ENCODE measurements at places on chromosomes 5 and 9.

DNA sequence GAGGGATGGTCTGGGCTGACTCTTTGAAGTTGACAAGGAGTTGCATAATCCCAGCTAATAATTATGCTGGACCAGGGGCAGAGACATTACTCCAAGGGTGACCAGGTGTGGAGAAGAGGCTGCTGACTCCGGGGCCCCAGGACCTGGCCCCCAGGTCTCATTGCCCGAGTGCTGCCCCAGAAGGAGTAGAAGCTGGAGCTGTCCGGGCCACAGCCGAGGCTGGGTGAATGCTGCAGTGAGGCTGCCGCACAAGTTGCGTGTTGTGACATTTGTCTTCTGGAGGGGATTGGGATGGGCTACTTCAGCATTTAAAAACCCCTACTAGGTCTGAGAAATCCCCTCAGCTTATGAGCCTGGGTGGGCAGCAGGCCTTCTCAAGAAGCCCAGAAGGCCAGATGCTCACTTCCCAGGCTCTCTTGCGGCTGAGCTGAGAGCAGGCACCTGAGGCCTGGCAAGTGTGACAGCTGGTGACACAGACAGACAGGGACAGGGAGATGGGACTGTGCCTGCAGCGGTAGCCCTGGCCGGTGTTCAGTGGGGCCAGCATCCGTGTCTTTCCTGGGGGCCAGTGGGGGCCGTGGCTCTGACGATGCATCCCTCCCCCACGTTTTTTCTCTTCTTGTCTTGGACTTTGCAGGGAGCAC is 122.8 kb downstream of the KCNIP1 start:
- DNase-seq: no peak

DNA sequence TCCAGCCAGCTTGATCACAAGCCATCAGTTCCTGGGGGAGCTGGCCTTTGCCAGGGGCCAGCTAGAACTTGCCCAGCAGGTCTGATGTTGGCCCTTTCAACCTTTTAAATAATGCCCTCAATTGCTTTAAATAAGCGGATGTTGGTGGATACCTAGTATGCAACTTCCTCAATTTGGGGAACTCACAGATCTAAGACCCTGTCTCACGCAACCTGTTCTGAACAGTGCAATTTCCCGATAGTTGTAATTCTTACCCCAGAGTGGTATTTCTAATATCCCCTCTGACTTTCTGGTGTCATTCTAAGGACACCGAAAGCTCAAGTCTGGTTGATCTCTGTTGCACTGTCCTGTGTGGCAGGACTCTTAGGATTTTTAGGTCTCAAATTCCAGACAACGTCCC is 23.1 kb downstream of the GALNT12 start:
- no peak for DNase-seq

- DNase-seq: no peak
These were observed 333.7 kb downstream of the ELAVL2 start for GRCh38 chr9:23492126-23493002.

DNA sequence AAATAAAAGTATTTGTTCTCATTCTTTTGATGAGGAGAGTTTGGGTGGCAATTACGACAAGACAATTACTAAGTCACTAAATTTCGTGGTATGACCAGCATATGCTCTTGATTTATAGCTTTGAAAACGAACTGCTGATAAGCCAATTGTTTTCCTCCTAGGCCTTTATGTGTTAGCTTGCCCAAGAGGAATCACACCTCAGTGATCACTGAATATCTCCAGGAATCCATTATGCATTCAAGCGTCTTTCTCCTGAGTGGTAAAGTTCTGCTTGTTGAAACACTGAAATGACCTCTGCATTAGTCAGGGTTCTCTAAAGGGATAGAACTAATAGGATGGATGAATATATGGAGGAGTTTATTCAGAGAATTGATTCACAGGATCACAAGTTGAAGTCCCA is 677.7 kb upstream of the MEF2C start:
- DNase-seq: no peak

GRCh38 chr5:127061956-127062355 is 11.3 kb downstream of the C5orf63 start:
- DNase-seq: no peak

GRCh38 chr9:124574534-124575375 is 67.6 kb upstream of the NR5A1 start:
- DNase-seq: no peak

DNA sequence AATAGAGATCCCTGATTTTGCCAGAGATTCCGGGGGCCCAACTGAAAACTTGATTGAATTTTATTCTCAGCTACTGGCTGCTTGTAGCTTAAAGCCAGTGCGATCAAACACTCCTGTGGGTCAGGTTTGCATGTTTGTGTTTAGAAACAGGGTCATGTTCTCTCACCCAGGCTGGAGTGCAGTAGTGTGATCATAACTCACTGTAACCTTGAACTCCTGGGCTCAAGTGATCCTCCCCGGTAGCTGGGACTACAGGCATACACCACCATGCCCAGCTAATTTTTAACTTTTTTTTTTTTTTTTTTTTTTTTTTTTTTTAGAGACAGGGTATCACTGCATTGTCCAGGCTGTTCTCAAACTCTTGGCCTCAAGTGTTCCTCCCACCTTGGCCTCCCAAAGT is 66.6 kb downstream of the LRRC70 start:
- DNase-seq: no peak

DNA sequence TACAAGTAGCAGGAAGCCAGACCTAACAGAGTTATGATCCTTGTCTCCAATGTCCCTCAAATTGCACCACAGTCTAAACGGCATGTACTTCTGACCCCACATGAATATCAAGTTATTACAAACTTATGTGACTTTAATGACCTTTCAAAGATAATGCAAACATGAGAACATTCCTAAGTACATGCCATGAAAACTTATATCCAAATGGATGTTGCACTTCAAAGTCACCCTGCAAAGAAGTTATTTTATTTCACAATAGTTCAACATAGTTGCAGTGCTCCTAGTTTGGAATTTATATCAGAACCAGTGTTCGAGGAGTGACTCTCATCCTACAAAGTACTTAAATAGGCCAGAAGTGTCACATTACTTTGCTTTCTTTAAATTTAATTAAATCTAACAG is 41.2 kb upstream of the ITGA1 start:
- no peak for DNase-seq

GRCh38 chr9:127154390-127155191 is 32.2 kb upstream of the ANGPTL2 start:
- no peak for DNase-seq

GRCh38 chr9:83706676-83707517 is 861 bp downstream of the UBQLN1 start:
- peak; percentile 26 for DNase-seq

GRCh38 chr5:13930541-13931171 is 13.8 kb downstream of the DNAH5 start:
- DNase-seq: no peak

DNA sequence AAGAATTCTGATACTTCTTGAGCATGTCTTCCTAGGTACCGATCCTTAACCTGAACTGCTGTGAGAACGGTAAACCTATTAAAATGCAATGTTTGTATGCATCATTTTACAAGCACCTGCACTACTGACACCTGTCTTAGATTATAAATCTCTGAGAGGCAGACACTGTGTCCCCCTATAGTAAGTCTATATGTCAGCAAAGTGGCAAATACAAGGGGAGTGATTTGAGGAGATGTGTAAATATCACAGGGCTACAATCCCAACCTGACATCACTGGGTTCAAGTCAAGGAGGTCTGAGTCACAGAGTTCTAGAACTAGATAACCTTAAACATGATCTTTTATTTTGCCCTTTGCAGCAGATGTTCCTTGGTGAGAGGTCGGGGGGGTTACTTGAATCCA is 64.1 kb downstream of the ANKH start:
- DNase-seq: no peak

DNA sequence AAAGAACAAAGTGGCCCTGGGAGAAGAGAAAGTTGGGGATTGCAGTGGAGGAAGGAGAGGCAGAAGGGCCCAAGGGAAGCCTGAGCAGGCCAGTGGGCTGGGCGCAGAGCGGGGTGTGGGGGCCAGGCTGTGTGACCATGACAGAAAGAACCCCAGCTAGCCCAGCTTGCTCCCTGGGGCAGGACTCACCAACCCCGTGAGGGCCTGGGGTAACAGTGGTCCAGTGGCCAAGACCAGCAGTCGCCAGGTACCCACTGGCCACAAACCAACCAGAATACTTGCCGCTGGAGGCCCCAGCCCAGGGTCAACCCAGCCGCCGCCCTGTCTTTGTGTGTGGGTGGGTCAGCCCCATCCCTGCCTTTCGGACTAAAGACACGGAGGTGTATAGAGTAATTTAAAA is 146.5 kb downstream of the CACNA1B start:
- DNase-seq: no peak

- DNase-seq: no peak
These were observed 6.3 kb downstream of the SLC12A7 start for GRCh38 chr5:1105350-1106265.

GRCh38 chr5:112713206-112713605 is 24.5 kb upstream of the APC start:
- DNase-seq: no peak

GRCh38 chr9:125992557-125992956 is 245.4 kb downstream of the PBX3 start:
- DNase-seq: no peak

DNA sequence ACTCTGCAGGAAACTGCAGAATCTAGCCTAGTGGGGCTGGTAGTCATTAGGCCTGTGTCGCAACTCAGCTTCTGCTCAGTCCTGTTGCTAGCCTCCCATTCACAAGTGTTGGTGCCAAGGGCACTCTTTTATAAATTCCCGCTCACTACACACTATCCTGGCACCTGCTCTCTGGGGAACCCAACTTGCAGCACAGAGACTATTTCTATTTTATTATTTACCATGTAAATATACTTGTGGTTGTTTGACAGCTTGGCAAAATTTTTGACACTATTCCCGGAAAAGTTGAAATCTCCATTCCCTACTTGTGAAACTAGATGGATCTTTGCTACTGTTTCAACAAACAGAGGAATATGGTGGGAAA is 20.4 kb upstream of the SMC2 start:
- DNase-seq: no peak

DNA sequence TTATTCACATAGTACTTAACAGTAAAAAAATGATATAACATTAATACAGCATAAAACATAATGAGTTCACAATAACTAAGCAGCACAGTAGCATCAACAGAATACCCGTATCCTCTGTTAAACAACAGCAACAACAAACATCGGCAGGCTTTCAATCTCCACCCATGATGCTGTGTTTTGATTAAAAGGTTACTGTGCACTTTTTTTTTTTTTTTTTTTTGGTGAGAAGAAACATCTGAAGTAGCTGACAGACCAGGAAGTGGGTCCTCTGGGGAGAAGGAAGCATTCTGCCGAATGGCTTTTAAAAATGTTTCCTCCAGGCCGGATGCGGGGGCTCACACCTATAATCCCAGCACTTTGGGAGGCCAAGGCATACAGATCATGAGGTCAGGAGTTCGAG is 282.3 kb downstream of the EPB41L4A start:
- no peak for DNase-seq

DNA sequence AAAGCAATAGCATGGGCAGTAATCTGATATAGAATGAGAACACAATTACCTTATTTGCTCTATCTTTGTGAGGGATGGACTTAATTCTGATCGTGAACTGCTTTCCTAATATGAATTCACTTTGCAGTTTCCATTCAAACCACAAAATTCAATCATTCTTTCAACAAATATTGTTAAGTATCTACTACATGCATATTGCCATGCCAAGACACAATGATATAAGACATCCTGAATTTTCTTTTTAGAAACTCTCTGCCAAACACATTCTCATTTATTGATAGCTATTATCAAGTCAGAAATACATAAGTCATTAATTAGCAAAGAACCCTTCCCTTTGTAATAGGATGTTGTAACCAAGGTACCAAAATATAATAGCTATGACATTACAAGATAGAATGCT is 121.6 kb upstream of the TARS1 start:
- DNase-seq: no peak

GRCh38 chr5:16826379-16827125 is 109.5 kb downstream of the MYO10 start:
- no peak for DNase-seq

DNA sequence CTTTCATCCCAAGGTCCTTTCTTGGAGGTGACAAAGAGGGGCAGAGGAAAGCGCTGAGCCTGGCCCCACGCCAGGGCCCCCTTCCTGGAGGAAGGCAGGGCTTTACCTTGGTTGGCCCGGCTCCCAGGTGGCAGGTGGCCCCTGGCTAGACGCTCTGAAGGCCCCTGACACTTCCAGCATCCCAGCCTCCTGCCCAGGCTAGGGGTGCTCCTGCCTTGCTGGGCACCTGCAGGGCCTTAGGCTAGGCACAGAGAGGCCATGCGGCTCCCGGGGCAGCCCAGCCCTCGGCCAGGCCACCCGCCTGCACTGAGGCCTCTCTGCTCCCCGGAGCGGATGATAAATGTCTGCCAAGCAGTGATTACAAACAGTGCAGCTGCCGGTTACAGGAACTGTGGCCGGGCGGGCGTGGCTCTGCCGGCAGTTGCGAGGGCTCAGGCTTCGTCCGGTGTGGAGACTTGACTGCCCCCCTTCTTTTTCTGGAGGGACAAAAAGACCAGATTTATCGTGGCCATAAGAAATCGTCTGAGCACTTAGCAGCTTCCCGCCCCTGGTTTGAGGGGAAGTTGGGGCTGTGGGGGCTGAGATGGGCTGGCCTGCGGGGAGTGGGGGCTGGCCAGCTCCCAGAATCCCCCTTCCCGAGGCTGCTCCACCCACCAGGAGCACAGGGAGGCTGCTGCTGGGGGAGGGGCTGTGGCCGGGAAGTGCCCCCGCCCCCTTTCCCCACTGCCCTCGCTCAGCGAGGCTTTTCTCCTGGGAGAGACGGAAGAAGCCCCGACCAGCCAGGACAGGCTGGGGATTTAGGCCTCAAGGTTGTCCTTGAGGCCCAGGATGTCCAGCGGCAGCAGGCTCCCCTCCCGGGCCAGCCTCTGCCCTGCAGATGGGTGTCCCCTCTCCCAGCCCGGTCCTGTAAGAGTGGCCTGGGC is 31.6 kb upstream of the UBAC1 start:
- DNase-seq: no peak

- DNase-seq: no peak
These were observed 588 bp downstream of the TRAF2 start for GRCh38 chr9:136886610-136887597.

GRCh38 chr5:150540615-150541396 is 32.9 kb downstream of the NDST1 start:
- DNase-seq: no peak

DNA sequence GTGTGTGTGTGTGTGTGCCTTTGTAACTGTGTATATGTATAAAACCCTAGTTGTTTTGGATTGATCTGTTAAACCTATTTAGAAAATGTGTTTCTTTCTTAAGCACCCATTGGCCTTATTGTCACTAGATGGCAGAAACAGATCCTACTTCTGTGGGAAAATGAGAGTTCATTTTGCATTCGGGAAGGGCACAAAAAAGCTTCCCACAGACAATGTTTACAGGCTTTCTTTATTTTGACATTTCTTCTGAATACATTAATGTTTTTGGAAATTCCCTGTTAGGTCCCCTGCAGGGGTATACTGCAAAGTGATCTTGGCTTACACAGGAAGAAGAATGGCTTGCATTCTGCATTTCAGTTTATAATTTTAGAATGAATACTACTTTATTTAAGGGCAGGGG is 481.8 kb upstream of the ARRDC3 start:
- no peak for DNase-seq

Measured in stimulated activated CD8-positive, alpha-beta memory T cell treated with anti-CD3 and anti-CD28 coated beads, Interleukin-4, amount 100 ng/mL, for 1 hour (primary cell).